ENCODE measurements at places on chromosomes 13 and 19.
A peak's percentile ranks its signal among the peaks of the same experiment; 100 is the strongest.

- H3K27ac ChIP-seq: no peak overlapping the region
- no peaks in the 10 kb centered on the region for H3K27me3 ChIP-seq
- no peak overlapping the region for H3K4me3 ChIP-seq
- no peaks in the 10 kb centered on the region for H3K36me3 ChIP-seq
Observed at GRCh38 chr19:41604831-41605230, 22.0 kb downstream of the CEACAM4 start.

DNA sequence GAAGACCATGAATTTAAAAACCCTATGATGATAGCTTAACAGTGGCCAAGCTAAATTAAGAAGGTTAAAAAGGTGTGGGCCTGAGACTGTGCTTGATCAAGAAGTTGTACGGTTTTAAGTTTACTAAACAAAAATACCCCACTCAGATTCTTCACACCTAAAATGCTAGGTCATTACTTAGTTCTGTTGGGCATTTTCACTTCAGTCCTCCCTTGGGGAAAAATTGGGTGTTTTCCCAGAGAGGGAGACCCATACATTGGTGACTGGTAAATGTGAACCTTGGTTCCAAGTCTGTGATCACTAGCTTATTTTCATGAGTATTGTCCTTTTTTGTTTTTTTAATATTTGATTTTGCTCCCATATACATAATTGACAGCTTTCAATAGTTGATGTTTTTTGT, 44.4 kb downstream of the MTUS2 start:
- no peak for DNase-seq
- H3K4me3 ChIP-seq: no peak overlapping the region
- H3K36me3 ChIP-seq: no peaks in the 10 kb centered on the region
- H3K27ac ChIP-seq: no peak overlapping the region
- H3K4me1 ChIP-seq: no peaks in the 10 kb centered on the region
- no peaks in the 10 kb centered on the region for H3K27me3 ChIP-seq

DNA sequence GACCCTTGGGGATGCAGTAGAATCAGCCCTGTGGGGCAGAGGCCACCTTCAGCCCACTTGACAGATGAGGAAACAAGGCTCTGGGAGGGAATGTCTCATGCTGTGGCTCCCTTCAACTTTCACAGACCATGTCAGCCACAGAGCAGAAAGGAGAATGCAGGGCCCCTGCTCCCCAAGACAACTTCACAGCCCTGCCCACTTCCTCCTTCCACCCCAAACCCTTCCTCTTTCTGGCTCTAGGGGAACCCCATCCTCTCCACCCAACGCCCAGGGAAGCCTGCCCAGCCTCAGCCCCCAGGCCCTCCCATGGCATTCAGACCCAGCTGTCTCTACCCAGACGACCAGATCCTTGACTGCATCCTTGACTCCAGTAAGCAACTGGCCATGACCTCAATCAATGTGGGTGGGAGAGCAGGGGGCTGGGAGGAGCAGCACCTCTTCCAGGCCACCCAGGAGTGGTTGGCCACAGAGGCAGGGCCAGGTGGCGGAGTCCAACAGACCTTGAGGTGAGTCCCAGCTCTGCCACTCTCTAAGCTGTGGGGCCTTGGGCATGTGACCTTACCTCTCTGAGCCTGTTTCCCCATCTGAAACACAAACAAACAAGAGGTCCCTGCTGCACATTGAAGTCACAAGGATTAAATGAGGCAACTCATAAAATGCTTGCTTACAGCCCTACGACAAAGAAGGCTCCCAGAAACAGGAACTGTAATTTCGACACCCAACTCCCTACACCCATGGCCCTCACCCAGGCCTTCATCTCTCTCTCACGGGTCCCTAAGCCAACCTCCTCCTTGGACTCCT, 15.8 kb downstream of the DEDD2 start:
- H3K27me3 ChIP-seq: no peaks in the 10 kb centered on the region
- no peak overlapping the region for H3K4me3 ChIP-seq
- peaks cover 32% of the 10 kb centered on the region for H3K36me3 ChIP-seq
- H3K27ac ChIP-seq: no peak overlapping the region
- DNase-seq: peak; percentile 72

DNA sequence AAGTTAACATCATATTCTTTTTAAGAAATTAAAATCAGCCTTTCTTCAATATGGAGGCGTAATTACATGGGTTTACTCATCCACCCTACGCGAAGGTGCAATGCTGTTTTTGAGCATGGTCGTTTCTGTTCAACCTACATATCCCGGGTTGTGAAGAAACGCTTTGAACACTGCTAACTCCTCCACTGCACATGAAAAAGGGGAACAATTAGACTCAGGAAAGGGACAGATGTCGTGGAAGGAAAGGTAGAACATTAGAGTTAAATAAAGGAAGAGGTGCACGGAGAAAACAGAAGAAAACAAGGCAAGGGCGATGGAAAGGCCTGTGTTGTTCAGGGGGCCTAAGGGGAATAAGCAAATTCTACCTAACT, 4.1 kb downstream of the ZIC5 start:
- H3K4me1 ChIP-seq: no peaks in the 10 kb centered on the region
- H3K27me3 ChIP-seq: peaks cover 80% of the 10 kb centered on the region
- no peaks in the 10 kb centered on the region for H3K36me3 ChIP-seq
- H3K27ac ChIP-seq: no peak overlapping the region
- no peak for DNase-seq
- no peak overlapping the region for H3K4me3 ChIP-seq

DNA sequence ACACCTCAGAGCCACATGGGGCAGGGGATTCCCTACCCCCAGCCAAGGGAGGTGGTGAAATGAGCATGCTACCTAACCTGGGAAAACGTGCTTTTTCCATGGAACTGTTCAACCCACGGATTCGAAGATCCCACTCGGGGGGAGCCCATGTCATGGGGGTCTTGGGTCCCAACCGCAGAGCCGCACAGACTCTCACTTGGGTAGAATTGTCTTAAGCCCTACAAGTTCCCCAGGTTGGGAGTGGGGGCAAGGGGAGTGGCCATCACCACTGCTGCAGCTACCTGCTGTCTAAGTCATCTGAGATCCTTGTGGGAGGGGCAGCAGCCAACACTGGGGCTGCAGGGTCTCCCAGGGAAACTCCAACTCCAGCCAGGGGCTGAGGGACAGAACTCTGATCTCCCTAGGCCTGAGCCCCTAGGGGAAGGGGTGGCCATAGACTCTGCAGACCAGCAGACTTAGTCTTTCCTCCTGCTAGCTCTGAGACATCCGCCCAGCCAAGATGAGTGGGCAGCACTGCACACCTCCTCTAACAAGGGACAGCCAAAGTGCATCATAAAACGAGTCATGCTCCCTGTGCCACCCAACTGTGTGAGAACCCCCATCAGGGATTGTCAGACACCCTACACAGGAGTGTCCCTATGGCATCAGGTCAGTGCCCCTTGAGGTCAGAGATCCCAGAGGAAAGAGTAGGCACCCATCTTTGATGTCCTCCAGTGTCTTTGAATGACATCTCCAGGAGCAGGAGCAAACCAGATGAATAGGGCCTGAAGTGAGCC, 610.4 kb upstream of the SLITRK6 start:
- H3K4me1 ChIP-seq: no peaks in the 10 kb centered on the region
- no peaks in the 10 kb centered on the region for H3K27me3 ChIP-seq
- H3K36me3 ChIP-seq: no peaks in the 10 kb centered on the region
- H3K27ac ChIP-seq: no peak overlapping the region
- no peak overlapping the region for H3K4me3 ChIP-seq
- DNase-seq: no peak

- peaks cover 20% of the 10 kb centered on the region for H3K36me3 ChIP-seq
- peak; percentile 56 for DNase-seq
- no peak overlapping the region for H3K27ac ChIP-seq
- H3K4me3 ChIP-seq: no peak overlapping the region
- no peaks in the 10 kb centered on the region for H3K27me3 ChIP-seq
- H3K4me1 ChIP-seq: no peaks in the 10 kb centered on the region
Observed at GRCh38 chr19:17737690-17738153, 13.6 kb upstream of the FCHO1 start.

DNA sequence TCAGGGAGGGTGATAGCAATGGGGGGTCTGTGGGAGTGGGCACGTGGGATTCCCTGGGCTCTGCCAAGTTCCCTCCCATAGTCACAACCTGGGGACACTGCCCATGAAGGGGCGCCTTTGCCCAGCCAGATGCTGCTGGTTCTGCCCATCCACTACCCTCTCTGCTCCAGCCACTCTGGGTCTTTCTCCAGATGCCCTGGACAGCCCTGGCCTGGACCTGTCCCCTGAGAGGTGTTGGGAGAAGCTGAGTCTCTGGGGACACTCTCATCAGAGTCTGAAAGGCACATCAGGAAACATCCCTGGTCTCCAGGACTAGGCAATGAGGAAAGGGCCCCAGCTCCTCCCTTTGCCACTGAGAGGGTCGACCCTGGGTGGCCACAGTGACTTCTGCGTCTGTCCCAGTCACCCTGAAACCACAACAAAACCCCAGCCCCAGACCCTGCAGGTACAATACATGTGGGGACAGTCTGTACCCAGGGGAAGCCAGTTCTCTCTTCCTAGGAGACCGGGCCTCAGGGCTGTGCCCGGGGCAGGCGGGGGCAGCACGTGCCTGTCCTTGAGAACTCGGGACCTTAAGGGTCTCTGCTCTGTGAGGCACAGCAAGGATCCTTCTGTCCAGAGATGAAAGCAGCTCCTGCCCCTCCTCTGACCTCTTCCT, 9.3 kb upstream of the CEACAM7 start:
- H3K27me3 ChIP-seq: no peaks in the 10 kb centered on the region
- no peak overlapping the region for H3K27ac ChIP-seq
- no peak for DNase-seq
- no peak overlapping the region for H3K4me3 ChIP-seq
- H3K4me1 ChIP-seq: peaks cover 2% of the 10 kb centered on the region

GRCh38 chr19:3565139-3565538, 7.6 kb upstream of the HMG20B start:
- no peaks in the 10 kb centered on the region for H3K27me3 ChIP-seq
- H3K36me3 ChIP-seq: no peaks in the 10 kb centered on the region
- no peak overlapping the region for H3K27ac ChIP-seq
- DNase-seq: peak; percentile 81

GRCh38 chr13:33797622-33798021, 20.3 kb upstream of the RFC3 start:
- no peak for DNase-seq
- H3K4me3 ChIP-seq: peak overlapping the region; percentile 74
- H3K27ac ChIP-seq: no peak overlapping the region
- no peaks in the 10 kb centered on the region for H3K36me3 ChIP-seq

DNA sequence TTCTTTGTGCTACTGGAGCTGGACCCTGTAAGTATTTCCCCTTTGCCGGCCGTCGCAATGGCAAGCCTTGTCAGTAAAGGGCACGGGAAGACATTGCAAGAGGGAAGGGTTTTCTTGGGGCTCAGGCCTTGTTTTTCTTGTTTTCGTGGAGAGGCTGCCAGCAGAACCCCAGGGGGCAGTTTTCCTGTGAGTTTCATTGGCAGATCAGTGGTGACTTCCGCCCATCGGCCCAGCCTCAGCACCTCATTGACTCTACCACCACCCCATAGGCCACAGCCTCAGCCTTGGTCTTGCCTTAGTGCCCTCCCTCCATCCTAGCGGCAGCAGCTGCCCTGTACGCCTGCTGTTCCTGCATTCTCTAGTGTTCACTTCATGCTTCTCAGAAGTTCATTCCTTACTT, 61.5 kb downstream of the GJA3 start:
- DNase-seq: no peak
- no peaks in the 10 kb centered on the region for H3K36me3 ChIP-seq
- no peaks in the 10 kb centered on the region for H3K4me1 ChIP-seq
- peaks cover 30% of the 10 kb centered on the region for H3K27me3 ChIP-seq

GRCh38 chr13:79703772-79704171, 222.8 kb downstream of the NDFIP2 start:
- no peak overlapping the region for H3K27ac ChIP-seq
- no peaks in the 10 kb centered on the region for H3K4me1 ChIP-seq
- no peaks in the 10 kb centered on the region for H3K36me3 ChIP-seq
- no peak overlapping the region for H3K4me3 ChIP-seq

DNA sequence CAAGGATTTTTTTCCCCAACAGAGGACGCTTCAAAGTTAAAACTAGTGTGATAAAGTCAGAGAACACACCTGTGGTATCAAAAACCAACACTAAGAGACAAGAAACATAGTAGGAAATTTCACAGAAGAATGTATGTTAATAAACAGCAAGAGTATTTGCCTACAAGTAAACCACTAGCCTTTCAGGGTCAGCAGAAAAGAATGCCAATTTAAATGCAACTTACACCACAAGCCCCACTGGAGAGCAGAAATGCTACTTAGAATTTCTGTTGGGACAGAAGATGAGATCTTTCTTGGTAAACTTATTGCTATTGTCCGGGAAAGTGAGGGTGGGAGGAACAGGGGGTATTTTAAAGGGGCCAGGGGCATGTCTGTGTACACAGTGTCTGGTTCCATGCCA, 68.6 kb downstream of the STK24 start:
- H3K4me1 ChIP-seq: peaks cover 56% of the 10 kb centered on the region
- H3K4me3 ChIP-seq: peak overlapping the region; percentile 16
- no peaks in the 10 kb centered on the region for H3K36me3 ChIP-seq
- no peak for DNase-seq
- H3K27me3 ChIP-seq: no peaks in the 10 kb centered on the region

- H3K27ac ChIP-seq: no peak overlapping the region
- H3K27me3 ChIP-seq: no peaks in the 10 kb centered on the region
- H3K4me3 ChIP-seq: no peak overlapping the region
- DNase-seq: peak; percentile 58
Observed at GRCh38 chr19:13931391-13932148, 6.6 kb downstream of the PODNL1 start.

- no peak overlapping the region for H3K4me3 ChIP-seq
- H3K4me1 ChIP-seq: no peaks in the 10 kb centered on the region
Observed at GRCh38 chr13:86870444-86870843, 800.7 kb upstream of the SLITRK5 start.

GRCh38 chr19:51128227-51128626, 3.5 kb downstream of the SIGLEC9 start:
- DNase-seq: no peak
- no peak overlapping the region for H3K27ac ChIP-seq
- peaks cover 8% of the 10 kb centered on the region for H3K4me1 ChIP-seq
- H3K4me3 ChIP-seq: no peak overlapping the region
- no peaks in the 10 kb centered on the region for H3K36me3 ChIP-seq

GRCh38 chr19:45889210-45889885, 3.4 kb upstream of the IRF2BP1 start:
- H3K36me3 ChIP-seq: peaks cover 5% of the 10 kb centered on the region
- H3K4me1 ChIP-seq: peaks cover 15% of the 10 kb centered on the region
- DNase-seq: peak; percentile 65
- H3K27me3 ChIP-seq: no peaks in the 10 kb centered on the region
